ENCODE measurements at places on chromosomes 1 and 21. TPM values are rescaled to one million over a fixed set of nuclear protein-coding genes. Genes with fewer than 3 reads are reported as not detected.

C8A gene
- total RNA-seq = not detected

TAF5L gene
- total RNA-seq = 37.8 TPM

ABCG1 gene
- total RNA-seq = 18.7 TPM

TRMT1L gene
- 9.6 TPM for total RNA-seq

KDF1 gene
- total RNA-seq = not detected

PTPRC gene
- 46.6 TPM for total RNA-seq

LCE1C gene
- total RNA-seq = not detected

PYCR2 gene
- 47.8 TPM for total RNA-seq

DNALI1 gene
- total RNA-seq = 6.2 TPM

SYT14 gene
- not detected for total RNA-seq

TMCC2 gene
- 8.2 TPM for total RNA-seq

TRIM46 gene
- total RNA-seq = 1.6 TPM

KCNE2 gene
- total RNA-seq = 2.4 TPM

BATF3 gene
- total RNA-seq = 13.9 TPM

KCNQ4 gene
- 7.2 TPM for total RNA-seq

MAP3K21 gene
- total RNA-seq = 1.8 TPM

IL22RA1 gene
- total RNA-seq = 0.18 TPM

CCDC17 gene
- 1.8 TPM for total RNA-seq

BRDT gene
- total RNA-seq = not detected

NHLH1 gene
- total RNA-seq = 0.24 TPM

C1orf94 gene
- not detected for total RNA-seq

JAM2 gene
- total RNA-seq = 20.1 TPM

ELAPOR1 gene
- 0.55 TPM for total RNA-seq

ADAMTS1 gene
- total RNA-seq = 750 TPM

KCNH1 gene
- 0.96 TPM for total RNA-seq

ARTN gene
- 1.8 TPM for total RNA-seq

MYOC gene
- 18.0 TPM for total RNA-seq

FRRS1 gene
- total RNA-seq = 6.7 TPM

DCST1 gene
- not detected for total RNA-seq

LIPI gene
- total RNA-seq = not detected

GABPB2 gene
- total RNA-seq = 16.0 TPM

SYT6 gene
- total RNA-seq = 0.12 TPM

WNT3A gene
- total RNA-seq = not detected

SELENBP1 gene
- 24.5 TPM for total RNA-seq

TNFRSF25 gene
- 34.6 TPM for total RNA-seq

CCDC27 gene
- total RNA-seq = not detected

HES3 gene
- not detected for total RNA-seq

SHISAL2A gene
- total RNA-seq = 0.88 TPM

C1orf198 gene
- total RNA-seq = 172 TPM

ARHGAP29 gene
- 65.4 TPM for total RNA-seq

MLLT11 gene
- 2.5 TPM for total RNA-seq

SPRR1B gene
- total RNA-seq = not detected

GSTM5 gene
- total RNA-seq = 5.7 TPM
